ENCODE measurements at places on chromosomes 13 and 19.

- DNase-seq, result no peak
Observed at GRCh38 chr13:59877933-59878332, 285.8 kb downstream of the DIAPH3 start.

DNA sequence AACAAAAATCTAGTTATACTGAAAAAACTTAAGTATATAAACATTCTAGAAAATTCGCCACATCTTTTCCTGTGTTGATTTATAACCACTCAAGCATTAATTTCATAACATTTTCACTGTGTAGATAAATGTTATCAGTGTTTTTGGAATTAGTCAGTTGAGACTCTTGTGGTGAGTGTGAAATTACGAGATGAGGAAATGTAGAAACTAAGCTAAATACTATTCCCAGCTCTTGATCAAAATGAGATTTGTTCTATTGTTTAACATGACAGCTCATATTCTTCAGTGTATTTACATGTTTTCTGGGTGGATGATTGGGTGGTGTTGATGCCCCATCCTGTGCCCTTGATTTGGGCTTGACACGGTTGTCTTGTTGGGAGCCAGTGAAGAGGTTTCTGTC, 406.8 kb downstream of the DACH1 start:
- no peak for DNase-seq

GRCh38 chr13:42747399-42747873, 33.9 kb upstream of the FAM216B start:
- DNase-seq, result no peak

DNA sequence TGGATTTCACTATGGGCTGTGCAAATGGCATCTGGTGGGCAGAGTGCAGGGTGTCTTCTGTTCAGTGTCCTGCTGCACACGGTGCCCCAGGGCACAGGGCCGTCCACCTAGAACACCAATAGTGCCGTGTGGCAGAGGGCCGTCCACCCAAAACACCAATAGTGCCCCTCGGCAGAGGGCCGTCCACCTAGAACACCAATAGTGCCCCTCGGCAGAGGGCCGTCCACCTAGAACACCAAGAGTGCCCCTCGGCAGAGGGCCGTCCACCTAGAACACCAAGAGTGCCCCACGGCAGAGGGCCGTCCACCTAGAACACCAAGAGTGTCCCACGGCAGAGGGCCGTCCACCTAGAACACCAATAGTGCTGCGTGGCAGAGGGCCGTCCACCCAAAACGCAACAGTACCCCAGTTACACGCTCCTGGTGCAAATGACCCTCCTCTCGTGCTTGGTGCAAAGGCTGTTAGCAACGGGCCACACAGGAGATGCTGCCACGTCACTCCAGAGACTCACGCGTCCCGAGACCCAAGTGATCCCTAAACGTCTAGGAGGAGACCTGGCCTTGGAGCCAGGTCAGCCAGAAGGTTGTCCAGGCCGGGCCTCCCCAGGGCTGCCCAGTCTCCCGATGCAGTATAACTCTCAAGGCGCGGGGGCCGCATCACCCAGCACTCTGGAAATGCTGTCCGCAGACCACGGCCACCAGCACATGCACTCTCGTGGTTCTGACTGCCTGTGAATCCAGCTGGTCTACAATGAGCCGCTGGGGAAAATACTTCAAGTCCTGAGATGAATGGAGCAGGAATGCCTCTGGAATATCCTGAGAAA, 51.5 kb downstream of the RASA3 start:
- no peak for DNase-seq

- DNase-seq, result no peak
Observed at GRCh38 chr13:91902291-91902690, 503.9 kb downstream of the GPC5 start.

GRCh38 chr19:27522223-27522622, 1690.7 kb downstream of the UQCRFS1 start:
- no peak for DNase-seq

GRCh38 chr19:50909240-50910070, 1.7 kb downstream of the KLK4 start:
- no peak for DNase-seq

DNA sequence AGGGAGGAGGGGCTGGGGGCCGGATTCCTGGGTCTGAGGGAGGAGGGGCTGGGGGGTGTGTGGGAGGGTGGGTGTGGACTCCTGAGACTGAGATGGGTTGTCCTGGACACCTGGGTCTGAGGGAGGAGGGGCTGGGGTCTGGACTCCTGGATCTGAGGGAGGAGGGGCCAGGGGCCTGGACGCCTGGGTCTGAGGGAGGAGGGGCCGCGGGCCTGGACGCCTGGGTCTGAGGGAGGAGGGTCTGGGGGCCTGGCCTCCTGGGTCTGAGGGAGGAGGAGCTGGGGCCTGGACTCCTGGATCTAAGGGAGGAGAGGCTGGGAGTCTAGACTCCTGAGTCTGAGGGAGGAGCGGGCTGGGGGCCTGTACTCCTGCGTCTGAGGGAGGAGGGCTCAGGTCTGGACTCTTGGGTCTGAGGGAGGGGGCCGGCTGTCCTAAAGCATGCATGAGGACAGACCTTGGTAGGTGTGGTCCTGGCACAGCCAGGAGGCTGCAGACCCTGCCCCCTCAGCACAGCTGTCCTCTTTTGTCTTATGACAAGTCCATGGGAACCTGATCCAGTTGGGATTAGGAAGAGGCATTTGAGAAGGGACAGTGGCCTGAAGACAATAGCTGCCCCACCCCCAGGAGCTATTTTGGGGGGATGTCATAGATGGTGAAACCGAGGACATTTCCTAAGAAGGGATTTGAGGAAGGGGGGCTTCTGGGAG, 1.3 kb downstream of the TNNT1 start:
- no peak for DNase-seq

GRCh38 chr19:35722897-35723296, 5.1 kb downstream of the KMT2B start:
- no peak for DNase-seq

DNA sequence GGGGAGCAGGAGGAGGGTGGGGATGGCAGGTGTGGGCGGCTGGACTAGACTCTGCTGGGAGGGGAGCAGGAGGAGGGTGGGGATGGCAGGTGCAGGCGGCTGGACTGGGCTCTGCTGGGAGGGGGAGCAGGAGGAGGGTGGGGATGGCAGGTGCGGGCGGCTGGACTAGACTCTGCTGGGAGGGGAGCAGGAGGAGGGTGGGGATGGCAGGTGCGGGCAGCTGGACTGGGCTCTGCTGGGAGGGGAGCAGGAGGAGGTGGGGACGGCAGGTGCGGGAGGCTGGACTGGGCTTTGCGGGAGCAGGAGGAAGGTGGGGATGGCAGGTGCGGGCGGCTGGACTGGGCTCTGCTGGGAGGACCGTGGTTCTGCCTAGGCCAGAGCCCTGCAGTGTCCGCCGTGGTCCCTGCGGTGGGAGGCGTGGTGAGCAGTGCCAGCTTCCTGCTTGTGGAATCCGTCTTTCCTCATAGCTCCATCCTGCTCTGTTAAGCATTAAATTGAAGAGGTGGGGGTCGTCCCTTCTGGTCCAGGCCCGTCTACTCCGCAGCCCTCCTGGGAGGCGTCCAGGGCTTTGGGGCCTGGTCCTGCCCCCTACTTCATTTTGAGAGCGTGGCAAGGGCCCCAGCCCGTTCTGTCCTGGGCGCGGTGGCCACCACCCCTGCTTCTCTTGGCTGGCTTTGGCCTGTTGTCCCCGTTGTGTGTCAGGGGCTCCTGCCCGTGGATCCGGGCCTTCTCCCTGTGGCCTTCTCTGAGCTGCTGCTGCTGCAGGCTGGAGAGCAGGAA, 4.7 kb downstream of the SPPL2B start:
- no peak for DNase-seq

- DNase-seq, result peak; percentile 41
Observed at GRCh38 chr19:40529093-40529954, 47.3 kb upstream of the SHKBP1 start.

GRCh38 chr19:8850488-8850887, 18.3 kb downstream of the MBD3L1 start:
- no peak for DNase-seq
